Stimulated activated CD8-positive, alpha-beta memory T cell treated with anti-CD3 and anti-CD28 coated beads, Interleukin-4, amount 100 ng/mL, for 24 hours (primary cell): ENCODE measurements at places on chromosomes 11 and 22.

GRCh38 chr22:44497218-44497904 lies 672 bp downstream of the RTL6 start:
- DNase-seq, result no peak

DNA sequence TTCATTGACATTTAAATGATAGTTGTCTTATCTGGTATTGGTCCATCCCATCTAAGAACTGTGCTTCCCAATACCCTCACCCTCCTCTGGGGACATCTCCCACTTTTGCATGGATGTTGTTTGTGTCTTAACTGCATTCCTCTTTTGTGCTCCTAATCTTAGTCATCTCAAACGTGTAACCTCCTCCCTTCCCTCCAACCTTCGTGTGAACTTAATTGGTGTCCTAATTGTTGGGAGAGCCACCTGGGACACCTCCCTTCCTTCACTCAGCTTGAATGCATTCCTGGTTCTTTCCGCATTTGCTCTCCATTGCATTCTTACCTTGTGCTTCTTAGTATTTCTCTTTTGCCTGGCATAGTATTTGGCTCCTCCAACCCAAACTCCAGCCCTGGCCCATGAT lies 9.8 kb upstream of the ELMOD1 start:
- DNase-seq, result no peak

DNA sequence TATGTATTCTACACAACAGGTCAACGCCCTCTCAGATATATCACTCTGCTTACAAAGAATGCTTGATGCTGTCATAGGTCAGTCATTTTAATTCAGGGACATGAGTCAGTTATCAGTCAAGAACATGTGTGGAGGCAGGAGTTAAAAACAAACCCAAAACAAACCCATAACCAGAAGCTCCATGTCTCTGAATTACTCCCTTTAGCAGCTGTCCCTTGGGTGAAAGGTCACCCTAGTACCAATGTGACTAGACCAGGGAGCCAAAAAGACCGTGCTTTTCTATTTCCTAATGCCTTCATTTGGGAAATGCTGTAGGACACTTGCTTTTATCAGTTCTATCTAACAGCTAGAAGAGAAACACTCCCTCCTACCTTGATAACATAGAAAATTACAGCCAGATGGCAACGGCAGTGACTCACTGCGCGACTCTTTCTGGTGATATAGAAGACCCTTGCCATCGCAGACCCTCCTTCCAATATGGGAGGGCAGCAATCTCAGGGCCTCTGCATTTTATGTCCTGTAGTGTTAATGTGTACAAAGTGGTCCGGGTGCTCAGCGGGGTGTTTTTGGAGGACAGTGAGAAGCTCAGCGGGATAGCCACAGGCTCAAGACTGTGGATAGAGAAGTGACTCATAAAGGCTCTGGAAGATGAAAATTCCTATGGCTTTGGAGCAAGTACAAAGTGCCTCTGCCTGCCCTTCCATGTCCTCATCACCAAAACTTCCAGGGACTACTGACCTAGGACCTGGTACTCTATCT lies 24.8 kb downstream of the APOL5 start:
- DNase-seq, result no peak

DNA sequence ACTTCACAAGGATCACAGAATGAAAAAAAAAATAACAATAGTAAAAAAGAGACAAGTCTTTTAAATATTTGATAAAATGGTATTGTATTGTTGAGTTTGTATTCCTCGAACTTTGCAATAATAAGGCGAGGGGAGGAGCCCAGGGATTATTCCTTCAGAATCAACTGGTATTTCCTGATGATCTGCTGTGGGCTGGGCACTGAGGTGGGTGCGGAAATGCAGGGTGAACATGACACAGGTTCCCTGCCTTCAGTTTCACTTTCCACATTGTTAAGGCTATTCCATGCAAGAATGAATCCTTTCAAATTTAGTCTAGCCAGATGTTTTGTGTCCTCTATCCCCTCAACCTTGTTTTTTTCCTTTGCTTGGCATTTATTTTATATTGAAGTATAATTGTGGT lies 2.1 kb upstream of the EIF3M start:
- DNase-seq, result no peak

- DNase-seq, result no peak
Measured at GRCh38 chr11:16773981-16774935, 35.8 kb downstream of the C11orf58 start.

GRCh38 chr11:83033972-83034672 lies 37.6 kb downstream of the RAB30 start:
- no peak for DNase-seq

- no peak for DNase-seq
Measured at GRCh38 chr22:17346578-17346977, 22.7 kb upstream of the CECR2 start.

GRCh38 chr11:64356498-64357411 lies 2.2 kb upstream of the RPS6KA4 start:
- no peak for DNase-seq

GRCh38 chr11:99154277-99154676 lies 133.5 kb downstream of the CNTN5 start:
- DNase-seq, result no peak
